ENCODE measurements at places on chromosomes 4 and X.

DNA sequence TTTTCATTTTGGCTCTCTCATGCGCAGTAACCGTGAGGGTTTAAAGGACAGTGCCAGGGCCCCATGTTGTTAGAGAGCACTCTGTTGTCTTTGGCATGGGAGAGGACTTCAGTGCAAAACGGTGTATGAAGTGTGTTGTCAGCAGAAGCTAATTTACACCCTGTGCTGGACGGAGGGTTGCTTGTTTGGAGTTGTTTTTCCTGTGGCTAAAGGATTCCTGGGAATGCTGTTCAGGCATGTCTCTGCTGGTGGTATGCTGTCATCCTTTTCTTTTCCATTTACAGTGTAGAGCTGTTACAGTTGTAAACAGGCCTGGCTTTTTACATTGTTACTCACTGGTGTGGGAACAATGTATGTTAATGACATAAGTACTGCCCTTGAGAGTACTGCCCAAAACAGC, 206.3 kb downstream of the CBR4 start:
- H3K4me1 ChIP-seq, result no peaks in the 10 kb centered on the region
- DNase-seq, result no peak
- no peaks in the 10 kb centered on the region for H3K27me3 ChIP-seq
- no peak overlapping the region for H3K4me3 ChIP-seq
- H3K27ac ChIP-seq, result no peak overlapping the region
- H3K36me3 ChIP-seq, result no peaks in the 10 kb centered on the region

DNA sequence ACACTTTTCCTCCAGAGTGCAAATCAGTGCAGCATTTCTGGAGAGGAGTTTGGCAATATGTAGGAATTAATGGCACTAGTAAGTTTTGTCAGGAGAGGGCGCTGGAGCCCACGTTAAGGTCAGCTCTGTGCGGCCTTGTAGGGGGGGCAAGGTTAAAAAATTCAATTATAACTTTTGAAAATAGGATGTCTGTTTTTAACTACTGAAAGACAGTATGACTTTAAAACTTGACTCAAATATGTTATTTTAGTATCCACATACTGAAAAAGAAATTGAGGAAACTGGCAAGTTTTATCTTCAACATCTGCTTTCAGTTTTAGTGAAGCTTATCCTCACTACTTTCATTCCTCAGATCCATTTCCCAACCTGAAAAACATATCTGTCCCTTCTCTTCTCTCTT, 30.9 kb upstream of the HSD17B13 start:
- H3K4me3 ChIP-seq, result no peak overlapping the region
- H3K4me1 ChIP-seq, result no peaks in the 10 kb centered on the region
- DNase-seq, result peak; percentile 34
- no peaks in the 10 kb centered on the region for H3K27me3 ChIP-seq

DNA sequence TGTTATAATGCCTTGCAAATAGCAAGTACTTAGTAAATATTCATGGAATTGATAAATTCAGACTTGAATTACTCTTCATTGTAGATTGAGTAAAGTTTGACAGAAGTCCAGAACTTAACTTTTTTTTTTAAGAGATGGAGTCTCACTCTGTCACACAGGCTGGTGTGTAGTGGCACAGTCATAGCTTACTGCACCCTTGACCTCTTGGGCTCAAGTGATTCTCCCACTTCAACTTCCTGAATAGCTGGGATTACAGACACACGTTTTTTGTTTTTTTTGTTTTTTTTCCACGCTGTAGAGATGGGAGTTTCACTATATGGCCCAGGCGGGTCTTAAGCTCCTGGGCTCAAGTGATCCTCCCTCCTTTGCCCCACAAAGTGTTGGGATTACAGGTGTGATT, 32.1 kb downstream of the UBE2K start:
- H3K4me3 ChIP-seq, result no peak overlapping the region
- no peak for DNase-seq
- H3K36me3 ChIP-seq, result peaks cover 8% of the 10 kb centered on the region

DNA sequence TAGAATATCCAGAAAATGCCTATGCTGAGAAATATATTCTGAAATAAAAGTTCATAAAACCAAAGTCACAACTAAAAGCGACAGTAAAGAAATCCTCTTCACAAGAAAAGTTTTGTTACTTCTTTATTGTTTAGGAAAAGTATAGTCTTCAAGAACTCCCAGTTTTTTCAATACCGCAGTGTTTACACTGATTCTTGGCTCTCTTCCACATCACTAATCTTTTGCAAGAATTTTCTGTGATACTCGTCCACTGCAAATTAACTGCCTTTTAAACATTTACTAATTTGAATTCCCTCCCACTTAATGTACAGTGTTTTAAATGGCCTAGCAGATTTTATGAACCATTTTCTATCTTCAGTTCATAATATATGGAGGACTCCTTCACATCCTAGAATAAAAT, 65.1 kb downstream of the HPGDS start:
- no peak overlapping the region for H3K4me3 ChIP-seq
- H3K27me3 ChIP-seq, result no peaks in the 10 kb centered on the region
- H3K27ac ChIP-seq, result no peak overlapping the region
- no peaks in the 10 kb centered on the region for H3K4me1 ChIP-seq
- no peak for DNase-seq

- no peaks in the 10 kb centered on the region for H3K27me3 ChIP-seq
- H3K4me1 ChIP-seq, result no peaks in the 10 kb centered on the region
- no peak for DNase-seq
- H3K36me3 ChIP-seq, result no peaks in the 10 kb centered on the region
These were observed 646.1 kb upstream of the FRG1 start for GRCh38 chr4:189294574-189294973.

- no peaks in the 10 kb centered on the region for H3K4me1 ChIP-seq
- no peaks in the 10 kb centered on the region for H3K27me3 ChIP-seq
- no peaks in the 10 kb centered on the region for H3K36me3 ChIP-seq
- no peak overlapping the region for H3K4me3 ChIP-seq
These were observed 108.0 kb downstream of the KDR start for GRCh38 chr4:55017406-55017805.

DNA sequence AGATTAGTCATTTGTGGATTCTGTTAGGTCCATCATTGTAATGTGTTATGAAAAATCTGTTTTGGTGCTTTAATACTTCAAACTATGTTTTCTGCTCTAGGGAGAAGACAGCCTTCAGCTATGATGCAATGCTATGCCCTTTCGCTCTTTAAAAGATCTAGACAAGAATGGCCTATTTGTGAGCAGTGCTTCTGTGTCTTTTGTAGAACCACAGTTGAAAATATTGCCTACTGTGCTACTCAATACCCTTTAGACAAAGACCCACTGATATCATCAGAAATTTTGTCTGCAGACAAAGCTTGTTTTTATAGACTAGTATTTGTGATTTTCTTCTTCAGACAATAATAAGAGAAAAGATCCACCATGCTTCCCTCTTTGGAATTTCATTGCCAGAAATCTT, 44.6 kb upstream of the SLITRK2 start:
- no peak overlapping the region for H3K27ac ChIP-seq
- H3K4me1 ChIP-seq, result no peaks in the 10 kb centered on the region
- H3K36me3 ChIP-seq, result no peaks in the 10 kb centered on the region
- H3K4me3 ChIP-seq, result no peak overlapping the region

GRCh38 chr4:14178421-14178820, 550.9 kb upstream of the BOD1L1 start:
- H3K4me1 ChIP-seq, result peaks cover 6% of the 10 kb centered on the region
- DNase-seq, result peak; percentile 42
- no peak overlapping the region for H3K27ac ChIP-seq
- H3K4me3 ChIP-seq, result no peak overlapping the region

DNA sequence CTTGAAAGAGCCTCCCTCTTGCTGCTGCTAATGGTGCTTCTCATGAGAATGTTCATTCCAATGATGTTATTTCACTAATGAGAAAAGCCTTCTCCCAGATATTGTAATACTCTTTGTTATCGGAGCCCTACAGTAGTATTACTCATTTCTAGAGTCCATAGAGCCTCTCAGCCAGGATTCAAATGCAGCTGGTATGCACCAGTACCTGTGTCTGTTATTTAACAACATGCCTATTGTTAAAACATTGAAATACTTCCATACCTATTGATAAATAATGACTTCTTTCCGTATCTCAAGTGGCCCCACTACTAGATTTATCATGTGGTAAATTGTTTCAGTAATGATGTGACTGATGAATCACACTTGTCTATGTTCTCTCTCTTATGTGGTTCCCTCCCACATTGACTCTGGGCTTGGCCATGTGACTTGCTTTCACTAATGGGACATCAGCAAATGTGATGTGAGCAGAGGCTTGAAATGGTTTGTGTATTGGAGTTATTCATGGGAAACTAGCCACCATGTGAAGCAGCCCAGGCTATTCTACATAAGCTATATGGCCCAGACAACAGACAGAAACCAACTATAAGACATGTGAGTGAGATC, 207.6 kb downstream of the THOC2 start:
- no peak overlapping the region for H3K27ac ChIP-seq
- peak; percentile 10 for DNase-seq
- no peaks in the 10 kb centered on the region for H3K36me3 ChIP-seq
- H3K4me1 ChIP-seq, result no peaks in the 10 kb centered on the region

DNA sequence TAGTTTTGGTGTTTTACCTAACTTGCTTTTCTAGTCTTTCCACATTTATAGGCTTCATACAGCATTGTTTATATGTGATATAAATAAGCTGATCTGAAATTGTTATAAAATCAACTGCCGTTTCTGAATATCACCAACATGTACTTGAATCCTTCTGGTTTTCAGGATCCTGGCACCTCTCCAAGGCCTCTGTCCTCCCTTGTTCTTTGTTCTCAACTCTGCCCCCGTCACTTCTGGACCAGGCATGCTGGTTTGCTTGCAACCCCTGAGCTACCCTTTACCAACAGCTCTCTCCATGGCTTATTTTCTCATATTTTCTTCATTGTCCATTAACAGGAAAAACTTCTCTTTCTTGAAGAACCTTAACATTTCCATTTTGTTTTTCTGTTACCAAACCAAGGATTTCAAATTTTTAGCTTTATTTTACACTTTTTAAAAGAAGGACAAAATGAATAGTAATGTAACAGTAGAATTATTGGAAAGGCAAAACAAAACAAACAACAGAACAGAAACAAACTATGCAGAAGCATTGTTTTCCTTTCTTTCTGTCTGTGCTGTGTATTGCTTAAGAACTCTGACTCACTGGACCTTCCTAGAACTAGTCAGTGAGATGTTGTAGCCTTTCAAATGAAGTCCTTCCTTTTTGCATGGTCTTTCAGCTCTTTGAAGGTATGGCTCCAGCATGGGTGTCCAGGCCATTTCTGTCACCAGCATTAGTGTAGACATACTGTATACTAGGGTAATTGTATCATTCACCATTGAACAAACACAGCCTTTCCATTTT, 44.8 kb downstream of the BANK1 start:
- no peak overlapping the region for H3K4me3 ChIP-seq
- no peak overlapping the region for H3K27ac ChIP-seq
- DNase-seq, result no peak
- H3K27me3 ChIP-seq, result no peaks in the 10 kb centered on the region

DNA sequence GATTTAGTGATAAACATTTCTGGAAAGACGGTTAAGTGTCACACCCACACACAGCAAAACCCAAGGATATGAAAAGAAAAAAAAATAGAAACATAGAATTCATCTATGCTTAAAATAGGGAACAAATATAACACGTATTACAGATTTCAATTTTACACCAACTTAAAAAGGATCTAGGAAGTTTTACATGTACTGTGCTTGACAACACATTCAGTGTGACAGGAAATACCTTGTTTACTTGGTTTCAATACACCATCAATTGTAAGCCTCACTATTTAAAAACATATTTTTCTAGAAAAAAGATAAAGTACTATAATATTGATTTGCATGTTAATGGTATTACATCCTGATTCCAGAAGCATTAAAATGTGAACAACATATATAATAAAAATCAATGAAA, 77.0 kb upstream of the SPRY1 start:
- no peaks in the 10 kb centered on the region for H3K27me3 ChIP-seq
- no peaks in the 10 kb centered on the region for H3K4me1 ChIP-seq
- H3K4me3 ChIP-seq, result no peak overlapping the region
- peaks cover 2% of the 10 kb centered on the region for H3K36me3 ChIP-seq
- H3K27ac ChIP-seq, result no peak overlapping the region

DNA sequence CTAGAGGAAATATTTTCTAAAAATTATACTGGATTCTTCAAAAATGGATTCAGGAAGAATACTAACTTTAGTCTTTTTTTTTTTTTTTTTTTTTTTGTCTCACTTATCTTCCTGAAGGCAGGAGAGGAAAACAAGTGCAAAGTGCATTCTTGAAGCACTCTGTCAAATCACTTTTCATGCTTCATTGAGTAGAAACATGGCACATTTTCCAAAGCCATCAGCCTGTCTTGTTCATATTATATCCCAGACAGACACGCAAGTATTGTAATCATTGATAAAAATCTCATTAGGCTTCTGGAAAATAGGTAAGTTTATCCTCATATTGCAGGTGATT, 1.2 kb downstream of the BBS12 start:
- H3K27me3 ChIP-seq, result no peaks in the 10 kb centered on the region
- no peak for DNase-seq
- no peaks in the 10 kb centered on the region for H3K36me3 ChIP-seq
- H3K4me3 ChIP-seq, result no peak overlapping the region
- peak overlapping the region; percentile 90 for H3K27ac ChIP-seq
- peaks cover 6% of the 10 kb centered on the region for H3K4me1 ChIP-seq

GRCh38 chrX:105773801-105774200, 48.5 kb upstream of the NRK start:
- no peaks in the 10 kb centered on the region for H3K27me3 ChIP-seq
- no peaks in the 10 kb centered on the region for H3K4me1 ChIP-seq
- H3K27ac ChIP-seq, result no peak overlapping the region

DNA sequence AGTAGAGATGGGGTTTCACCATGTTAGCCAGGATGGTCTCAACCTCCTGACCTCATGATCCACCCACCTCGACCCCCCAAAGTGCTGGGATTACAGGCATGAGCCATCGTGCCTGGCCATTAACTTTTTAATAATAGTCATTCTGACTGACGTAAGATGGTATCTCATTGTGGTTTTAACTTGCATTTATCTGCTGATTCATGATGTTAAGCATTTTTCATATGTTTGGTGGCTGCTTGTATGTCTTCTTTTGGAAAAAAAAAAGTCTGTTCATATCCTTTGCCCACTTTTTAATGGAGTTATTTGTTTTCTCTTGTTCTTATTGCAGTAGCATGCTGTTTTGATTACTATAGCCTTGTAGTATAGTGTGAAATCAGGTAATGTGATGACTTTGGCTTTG, 45.8 kb downstream of the ANXA10 start:
- no peak for DNase-seq
- H3K4me1 ChIP-seq, result no peaks in the 10 kb centered on the region
- H3K27me3 ChIP-seq, result no peaks in the 10 kb centered on the region
- no peak overlapping the region for H3K4me3 ChIP-seq
- H3K27ac ChIP-seq, result no peak overlapping the region

DNA sequence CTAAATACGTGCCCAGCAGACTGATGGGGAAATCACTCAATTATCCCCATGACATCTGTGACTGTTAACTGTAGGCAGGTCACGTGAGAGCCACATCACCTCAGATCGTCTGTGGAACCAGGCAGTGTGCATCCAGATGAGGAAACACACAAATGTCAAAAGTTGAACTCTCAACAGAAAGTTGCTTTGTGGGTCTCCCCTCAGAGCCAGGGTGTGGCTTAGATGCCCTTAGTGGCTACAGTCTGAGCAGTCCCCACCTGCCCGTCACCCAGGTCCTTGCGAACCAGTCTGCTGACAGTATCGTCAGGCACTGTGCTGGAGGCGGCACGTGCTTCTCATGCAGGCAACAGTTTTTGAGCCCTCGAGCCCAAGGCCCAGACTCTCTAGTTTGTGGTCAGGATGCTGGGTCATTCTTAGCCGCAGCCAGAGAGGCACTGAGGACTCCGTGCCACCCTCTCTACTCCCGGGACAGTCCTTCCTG, 10.8 kb downstream of the TMEM187 start:
- H3K4me1 ChIP-seq, result peaks cover 56% of the 10 kb centered on the region
- no peaks in the 10 kb centered on the region for H3K27me3 ChIP-seq
- H3K36me3 ChIP-seq, result no peaks in the 10 kb centered on the region
- DNase-seq, result no peak
- no peak overlapping the region for H3K4me3 ChIP-seq
- H3K27ac ChIP-seq, result no peak overlapping the region

Data from common myeloid progenitor, CD34-positive (primary cell).